COLO829 (cell line): ENCODE measurements at places on chromosomes 2 and 18.
A peak's percentile ranks its signal among the peaks of the same experiment; 100 is the strongest.

- DNase-seq = no peak
Observed at GRCh38 chr2:232960862-232961261, 52.2 kb downstream of the NGEF start.

DNA sequence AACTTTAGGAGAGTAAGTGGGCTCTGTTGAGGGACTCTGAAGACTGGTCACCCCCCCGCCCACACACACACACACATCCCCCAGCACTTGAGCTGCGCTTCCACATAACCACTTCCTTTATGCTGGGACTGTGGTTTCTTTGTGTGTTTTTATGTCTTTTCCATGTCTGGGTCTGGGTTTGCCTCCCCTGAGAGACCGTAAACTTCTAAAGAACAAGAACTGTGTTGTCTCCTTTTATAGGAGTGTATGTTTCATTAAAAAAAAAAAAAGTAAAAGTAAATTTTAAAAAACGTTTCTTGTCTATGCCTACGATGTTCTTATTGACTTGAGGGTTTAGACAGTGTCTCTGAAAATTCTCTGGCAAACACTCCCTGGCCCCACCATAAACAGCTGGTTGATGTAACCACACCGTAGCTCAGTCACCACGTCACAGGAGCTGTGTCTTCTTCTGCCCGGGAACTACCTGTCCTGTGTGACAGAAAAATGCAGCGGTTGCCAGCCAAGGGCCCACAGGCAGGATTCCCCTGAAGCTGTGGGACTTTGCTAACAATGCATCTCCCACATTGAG is 68.0 kb downstream of the KLHL29 start:
- peak; percentile 96 for DNase-seq

DNA sequence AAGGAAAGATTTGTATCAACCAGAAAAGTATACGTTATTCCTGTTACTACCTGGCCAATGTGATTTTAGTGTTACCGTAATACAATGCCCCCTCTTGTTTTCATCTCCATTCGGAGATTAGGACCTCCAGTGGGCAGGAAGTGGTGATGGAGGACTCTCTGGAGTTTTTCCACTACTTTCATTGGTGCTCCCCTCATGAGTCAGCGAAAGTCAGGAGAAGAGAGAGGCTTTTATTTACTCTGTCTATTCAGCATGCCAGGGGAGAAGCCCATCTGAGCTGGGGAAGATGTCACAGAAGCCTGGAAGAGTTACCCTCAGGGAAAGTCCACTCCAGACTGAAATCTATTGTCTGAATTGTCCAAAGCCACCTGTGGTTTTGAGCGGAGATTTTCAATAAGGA is 88.2 kb upstream of the THUMPD2 start:
- DNase-seq = peak; percentile 18

GRCh38 chr2:162244541-162245031 is 1.3 kb upstream of the FAP start:
- DNase-seq = peak; percentile 71

- no peak for DNase-seq
Observed at GRCh38 chr18:35481960-35482366, 15.8 kb downstream of the INO80C start.

GRCh38 chr2:33384599-33384961 is 91.9 kb upstream of the RASGRP3 start:
- DNase-seq = no peak

DNA sequence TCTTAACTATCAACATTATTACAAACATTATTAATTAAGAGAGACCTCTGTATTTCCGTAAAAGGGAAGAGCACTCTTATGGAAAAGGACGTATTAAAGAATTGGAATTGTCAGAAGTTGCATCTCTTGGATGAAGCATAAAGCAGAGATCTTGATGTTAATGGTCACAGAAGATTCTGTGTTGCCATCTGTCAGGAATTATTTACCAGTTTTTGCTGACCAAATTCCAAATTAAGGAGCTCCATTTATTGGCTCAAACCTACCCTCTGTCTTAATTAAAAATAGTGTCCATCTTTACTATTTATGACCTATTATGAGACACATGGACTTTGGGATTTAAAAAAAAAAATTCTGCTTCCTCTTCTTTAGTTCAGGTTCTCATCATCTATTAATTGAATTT is 232.1 kb downstream of the ARHGAP15 start:
- no peak for DNase-seq

DNA sequence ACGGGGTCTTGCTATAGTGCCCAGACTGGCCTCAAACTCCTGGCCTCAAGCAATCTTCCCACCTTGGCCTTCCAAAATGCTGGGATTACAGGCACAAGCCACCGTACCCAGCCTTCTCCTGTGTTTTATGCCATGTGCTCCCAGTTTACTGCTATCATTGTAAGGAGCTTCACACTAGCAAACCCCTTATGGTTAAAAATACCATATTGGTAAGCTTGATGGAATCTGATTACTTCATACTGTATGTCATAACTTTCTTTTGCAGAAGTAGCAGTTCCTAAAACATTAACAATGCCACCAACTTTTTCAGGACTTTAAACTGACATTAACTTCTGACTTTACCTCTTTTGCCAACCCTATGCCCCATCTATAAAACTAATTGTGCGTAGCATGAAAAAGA is 36.2 kb downstream of the HAT1 start:
- no peak for DNase-seq

- no peak for DNase-seq
Observed at GRCh38 chr2:46378616-46379015, 81.4 kb downstream of the EPAS1 start.

DNA sequence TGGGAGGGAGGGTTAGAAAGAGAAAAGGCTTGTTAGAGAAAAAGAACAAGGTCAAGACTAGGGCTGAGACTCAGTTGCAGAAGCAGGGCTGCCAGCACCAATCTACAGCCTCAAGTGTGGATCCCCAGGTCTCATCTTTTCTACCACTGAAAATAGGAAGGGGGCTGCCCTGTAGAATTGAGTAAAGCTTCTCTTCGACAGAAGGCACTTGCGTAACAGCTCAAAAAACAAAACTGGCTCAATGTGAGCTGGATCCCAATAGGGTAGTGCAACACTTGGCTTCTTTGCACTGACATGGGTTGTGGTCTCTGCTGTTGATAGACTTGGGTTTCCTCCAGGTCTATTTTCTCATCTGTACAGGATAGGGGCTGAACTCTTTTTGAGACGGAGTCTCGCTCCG is 1.8 kb upstream of the MPV17 start:
- DNase-seq = no peak

DNA sequence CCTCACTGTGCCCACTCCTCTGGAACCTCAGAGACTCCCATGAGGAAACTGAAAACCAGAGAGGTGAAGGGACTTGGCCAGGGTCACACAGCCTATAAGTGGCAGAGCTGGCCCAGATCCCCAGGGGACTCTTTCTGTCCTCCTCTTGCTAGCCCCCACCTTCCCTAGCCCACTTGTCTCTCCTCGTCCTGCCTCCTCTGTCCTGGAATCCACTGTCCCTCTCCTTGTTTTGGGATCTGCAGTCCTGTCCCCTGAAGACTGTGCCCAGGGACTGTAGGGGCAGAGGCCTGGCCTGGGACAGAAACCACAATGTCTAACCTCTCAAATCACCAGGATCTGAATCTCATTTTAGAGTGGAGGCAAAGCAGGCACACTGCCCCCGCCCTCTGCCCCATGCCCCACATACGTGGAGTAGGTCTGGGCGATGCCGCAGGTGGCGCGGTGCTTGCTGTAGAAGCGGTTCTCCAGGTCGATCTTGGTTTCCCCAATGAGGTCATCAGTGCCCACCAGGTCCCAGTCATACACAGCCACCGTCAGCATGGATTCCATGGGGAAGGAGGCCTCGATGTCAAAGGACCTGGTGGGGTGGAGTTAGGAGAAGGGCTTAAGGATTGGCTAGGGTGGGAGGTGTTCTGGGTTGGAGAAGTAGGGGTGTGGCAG is 12.5 kb downstream of the OTOF start:
- DNase-seq = no peak

DNA sequence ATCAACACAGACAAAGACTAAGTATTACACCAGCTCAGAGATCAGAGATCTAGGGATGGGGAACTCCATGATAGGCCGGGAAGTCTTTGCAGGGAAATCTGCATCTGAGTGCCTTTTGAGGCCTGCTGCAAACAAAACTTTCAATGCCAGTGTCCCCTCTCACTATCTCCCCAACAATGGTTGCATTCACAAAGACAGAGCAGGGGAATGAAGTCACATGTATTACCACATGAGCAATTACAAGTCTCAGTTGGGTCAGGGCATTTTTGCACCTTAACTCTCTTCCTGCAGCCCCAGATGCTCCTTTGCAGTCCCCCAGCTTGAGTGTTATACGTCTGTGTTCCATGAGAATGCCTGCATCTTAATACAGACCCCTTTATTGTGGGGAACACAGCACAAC is 1.8 kb upstream of the RNF144A start:
- peak; percentile 80 for DNase-seq

- no peak for DNase-seq
Observed at GRCh38 chr2:230881840-230882239, 17.1 kb downstream of the ITM2C start.

- DNase-seq = no peak
Observed at GRCh38 chr2:148021886-148022285, 995 bp downstream of the MBD5 start.

- no peak for DNase-seq
Observed at GRCh38 chr2:106184857-106185256, 9.2 kb downstream of the UXS1 start.

DNA sequence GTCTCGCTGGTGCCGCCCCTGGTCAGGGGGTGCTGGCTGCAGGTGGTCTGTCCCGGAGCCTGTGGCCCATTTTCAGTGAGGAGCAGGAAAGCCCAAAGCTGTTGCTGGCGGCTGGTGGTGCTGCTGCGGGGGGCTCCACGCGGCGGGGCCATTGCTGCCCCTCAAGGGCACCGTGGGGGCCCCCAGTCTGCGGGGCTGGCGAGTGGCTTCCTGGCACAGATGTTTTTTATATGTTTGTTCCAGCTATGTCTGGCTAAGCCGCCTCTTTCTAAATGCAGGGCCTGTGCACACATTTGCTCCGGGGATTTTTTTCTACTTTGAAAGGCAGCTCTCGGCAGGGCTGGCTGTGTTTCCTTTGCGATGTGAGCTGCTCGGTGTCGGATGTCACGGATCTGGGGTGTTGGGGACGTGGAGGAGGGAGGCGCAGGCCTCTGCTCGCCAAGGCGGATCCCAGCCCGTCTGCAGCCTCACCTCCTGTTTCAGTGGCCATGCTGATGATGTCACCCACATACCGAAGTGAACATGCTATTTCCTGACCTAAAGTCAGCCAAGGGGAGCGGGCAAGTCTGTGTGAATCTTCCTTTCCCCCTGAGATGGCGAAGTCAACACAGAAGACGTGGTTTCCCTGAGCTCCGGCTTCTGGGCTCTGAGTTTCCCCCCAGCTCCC is 112.0 kb upstream of the CTDP1 start:
- DNase-seq = no peak

- DNase-seq = no peak
Observed at GRCh38 chr18:79507546-79508480, 112.1 kb downstream of the NFATC1 start.

GRCh38 chr2:237642038-237642734 is 14.8 kb downstream of the LRRFIP1 start:
- DNase-seq = no peak

- no peak for DNase-seq
Observed at GRCh38 chr2:16900405-16901025, 234.9 kb upstream of the CYRIA start.

- no peak for DNase-seq
Observed at GRCh38 chr2:172323861-172324597, 103.4 kb upstream of the ITGA6 start.

DNA sequence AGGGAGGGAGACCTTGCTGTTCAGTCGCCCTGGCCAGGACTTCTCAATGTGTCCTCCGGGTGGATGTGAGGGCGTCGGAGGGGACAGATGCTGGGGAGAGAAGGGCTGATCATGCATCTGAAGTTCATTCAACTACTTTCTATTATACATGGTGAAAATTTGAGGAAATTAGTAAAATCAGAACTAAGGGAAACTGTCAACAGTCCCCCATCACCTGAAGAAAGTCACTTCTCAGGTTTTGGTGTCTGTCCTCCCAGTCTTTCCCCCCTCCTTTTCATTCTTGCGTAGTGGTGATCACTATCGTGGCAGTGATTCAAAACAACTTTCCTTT is 17.4 kb upstream of the ACKR3 start:
- DNase-seq = no peak

DNA sequence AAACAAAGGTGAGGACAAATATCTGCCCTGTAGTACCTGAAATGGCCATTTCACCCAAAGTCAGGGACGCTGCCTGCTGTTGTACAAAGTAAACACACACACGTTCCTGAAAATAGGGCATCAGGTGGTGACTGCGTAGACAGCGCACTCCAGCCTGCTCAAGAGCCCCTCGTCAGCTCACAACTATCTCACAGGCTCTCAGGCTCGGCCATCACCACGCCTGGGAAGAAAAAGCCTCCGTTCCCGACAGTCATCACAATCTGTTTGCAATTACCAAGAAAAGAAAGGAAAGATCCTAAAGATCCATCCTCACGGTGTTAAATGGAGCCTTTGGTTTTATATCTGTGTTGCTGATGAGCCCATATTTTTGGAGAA is 230.2 kb downstream of the ZNF516 start:
- DNase-seq = no peak

DNA sequence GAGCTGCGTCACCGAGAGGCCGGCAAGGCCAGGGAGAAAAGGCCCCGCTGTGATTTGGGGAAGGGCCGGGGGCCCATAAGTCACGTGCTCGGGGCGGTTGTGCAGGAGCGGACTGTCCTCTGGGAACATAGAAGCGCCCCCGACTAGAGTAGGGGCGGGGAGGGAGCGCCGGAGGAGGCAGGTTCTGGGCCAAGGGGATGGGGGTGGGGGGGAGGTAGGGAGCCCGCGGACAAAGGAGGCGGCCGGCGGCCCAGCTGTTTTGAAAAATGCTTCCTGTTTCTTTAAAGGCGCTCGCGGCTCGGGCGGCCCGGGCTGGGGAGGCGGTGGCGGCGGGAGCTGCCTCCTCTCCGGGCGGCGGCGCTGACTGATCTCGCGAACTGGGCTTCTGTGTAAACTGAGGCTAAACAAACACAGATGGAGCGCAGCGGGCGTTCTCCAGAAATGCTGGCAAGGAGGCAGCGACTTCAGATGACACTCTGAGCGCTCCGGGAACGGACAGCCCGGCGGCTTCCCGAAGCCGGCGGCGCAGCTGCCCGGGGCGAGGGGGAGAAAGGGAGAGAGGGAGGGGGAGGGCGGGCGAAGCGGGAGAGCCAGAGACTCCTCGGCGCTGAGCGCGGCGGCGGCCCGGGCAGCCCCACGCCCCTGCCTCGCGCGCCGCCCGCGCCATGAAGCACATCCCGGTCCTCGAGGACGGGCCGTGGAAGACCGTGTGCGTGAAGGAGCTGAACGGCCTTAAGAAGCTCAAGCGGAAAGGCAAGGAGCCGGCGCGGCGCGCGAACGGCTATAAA is at the start of gene ATOH8:
Gene ATOH8, plus strand, starts transcription at position 467 of the 788 bp plus-strand sequence. Its CDS starts 199 bp downstream, at position 666.
- no peak for DNase-seq

- DNase-seq = peak; percentile 89
Observed at GRCh38 chr2:233982421-233983121, 65.4 kb downstream of the TRPM8 start.

DNA sequence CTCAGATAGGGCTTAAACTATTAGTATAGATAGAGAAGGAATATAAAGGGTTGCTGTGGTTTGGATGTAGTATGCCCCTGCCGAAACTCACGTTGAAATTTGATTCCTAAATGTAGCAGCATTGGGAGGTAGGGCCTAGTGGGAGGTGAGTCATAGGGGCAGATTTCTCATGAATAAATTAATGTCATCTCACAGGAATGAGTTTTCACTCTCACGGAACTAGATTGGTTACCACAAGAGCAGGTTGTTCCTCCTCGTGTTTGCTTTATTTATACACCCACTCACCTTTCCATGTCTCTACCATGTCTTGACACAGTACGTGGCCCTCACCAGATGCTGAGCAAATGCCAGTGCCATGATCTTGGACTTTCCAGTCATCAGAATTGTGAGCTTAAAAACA is 218.2 kb downstream of the RBM43 start:
- no peak for DNase-seq

GRCh38 chr2:32011485-32011960 is 715 bp upstream of the MEMO1 start:
- no peak for DNase-seq
